CD14-positive monocyte (primary cell): ENCODE measurements at places on chromosomes 6 and 20. TPM values are rescaled to one million over a fixed set of nuclear protein-coding genes. Genes with fewer than 3 reads are reported as not detected.

Gene SAMD10
- polyA plus RNA-seq = 0.34 TPM

Gene ABCC10
- polyA plus RNA-seq = 32.8 and 33.4 TPM in 2 replicates

Gene CLDN20
- polyA plus RNA-seq = not detected

Gene DEFB119
- polyA plus RNA-seq = not detected in 2 replicates

Gene FBXO30
- polyA plus RNA-seq = 1.1 TPM

Gene FKBP1A
- 194 TPM for polyA plus RNA-seq

Gene CST2
- not detected for polyA plus RNA-seq

Gene C6orf52
- 0.52 TPM in 1 of 2 replicates, not detected in the other for polyA plus RNA-seq

Gene C6orf141
- polyA plus RNA-seq = not detected

Gene AVP
- not detected in 2 replicates for polyA plus RNA-seq

Gene GSTA2
- polyA plus RNA-seq = not detected

Gene MARCKS
- 14.4 TPM for polyA plus RNA-seq

Gene CCN5
- not detected in 2 replicates for polyA plus RNA-seq

- DNase-seq = no peak
Observed at GRCh38 chr6:52925919-52926792, 16.7 kb upstream of the GSTA3 start.

- no peak for DNase-seq
Observed at GRCh38 chr6:90967471-90967870, 380.6 kb upstream of the MAP3K7 start.

DNA sequence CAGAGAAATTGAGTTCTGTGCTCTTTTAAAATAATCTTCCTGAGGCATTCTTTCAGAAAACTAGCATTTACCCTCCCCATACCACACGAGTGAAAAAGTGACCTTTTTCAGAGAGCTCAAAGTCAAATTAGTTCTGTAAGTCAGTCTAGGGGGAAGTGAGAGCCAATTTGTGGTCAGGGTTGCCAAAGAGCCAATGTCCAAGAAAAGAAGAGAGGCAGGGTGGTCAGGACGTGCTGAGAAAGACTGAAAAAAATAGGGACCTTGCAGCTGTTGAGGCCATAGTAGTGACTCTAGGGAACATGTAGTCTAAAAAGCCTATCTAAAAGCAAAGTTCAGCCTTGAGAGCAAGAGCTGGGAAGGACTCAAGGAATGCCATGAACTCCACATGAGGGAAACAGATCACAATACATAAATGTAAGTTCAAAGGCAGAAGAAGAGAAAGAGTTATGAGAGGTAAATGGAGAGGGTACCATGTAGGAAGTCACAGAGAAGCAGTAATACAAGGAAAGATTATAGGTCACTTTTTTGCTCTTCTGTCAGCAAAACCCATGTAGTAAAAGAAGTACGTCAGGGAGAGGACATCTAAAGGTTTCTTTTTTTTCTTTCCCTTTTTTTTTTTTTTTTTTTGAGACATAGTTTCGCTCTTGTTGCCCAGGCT, 565.1 kb upstream of the FLRT3 start:
- DNase-seq = no peak

DNA sequence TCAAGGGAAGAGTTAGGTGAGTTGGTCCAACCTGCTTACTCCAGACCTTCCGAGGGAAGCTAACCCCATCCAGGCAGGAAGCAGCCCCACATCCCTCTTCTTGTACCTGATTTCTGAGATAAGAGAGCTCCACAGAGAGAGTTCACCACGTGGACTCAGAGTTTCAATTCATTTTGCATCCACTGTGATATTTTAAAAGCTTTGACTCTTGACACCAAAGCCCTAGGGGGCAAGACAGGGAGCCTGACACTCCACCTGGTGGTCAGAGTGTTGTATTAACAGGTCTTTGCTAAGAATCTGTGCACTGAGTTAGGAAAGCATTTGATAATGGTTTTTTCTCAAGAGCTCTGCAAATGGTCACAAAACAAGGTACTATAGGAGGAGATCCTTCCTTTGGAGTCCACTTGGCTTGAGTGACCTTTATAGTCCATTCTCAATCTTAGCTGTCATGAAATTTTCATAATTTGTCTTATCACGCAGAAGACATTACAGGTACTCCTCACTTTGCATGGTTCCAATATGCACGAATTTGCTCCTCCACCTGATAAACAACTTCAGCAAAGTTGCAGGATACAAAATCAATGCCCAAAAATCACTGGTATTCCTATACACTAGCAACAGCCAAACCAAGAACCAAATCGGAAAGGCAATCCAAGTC, 56.2 kb upstream of the RIPOR2 start:
- DNase-seq = peak; percentile 73

DNA sequence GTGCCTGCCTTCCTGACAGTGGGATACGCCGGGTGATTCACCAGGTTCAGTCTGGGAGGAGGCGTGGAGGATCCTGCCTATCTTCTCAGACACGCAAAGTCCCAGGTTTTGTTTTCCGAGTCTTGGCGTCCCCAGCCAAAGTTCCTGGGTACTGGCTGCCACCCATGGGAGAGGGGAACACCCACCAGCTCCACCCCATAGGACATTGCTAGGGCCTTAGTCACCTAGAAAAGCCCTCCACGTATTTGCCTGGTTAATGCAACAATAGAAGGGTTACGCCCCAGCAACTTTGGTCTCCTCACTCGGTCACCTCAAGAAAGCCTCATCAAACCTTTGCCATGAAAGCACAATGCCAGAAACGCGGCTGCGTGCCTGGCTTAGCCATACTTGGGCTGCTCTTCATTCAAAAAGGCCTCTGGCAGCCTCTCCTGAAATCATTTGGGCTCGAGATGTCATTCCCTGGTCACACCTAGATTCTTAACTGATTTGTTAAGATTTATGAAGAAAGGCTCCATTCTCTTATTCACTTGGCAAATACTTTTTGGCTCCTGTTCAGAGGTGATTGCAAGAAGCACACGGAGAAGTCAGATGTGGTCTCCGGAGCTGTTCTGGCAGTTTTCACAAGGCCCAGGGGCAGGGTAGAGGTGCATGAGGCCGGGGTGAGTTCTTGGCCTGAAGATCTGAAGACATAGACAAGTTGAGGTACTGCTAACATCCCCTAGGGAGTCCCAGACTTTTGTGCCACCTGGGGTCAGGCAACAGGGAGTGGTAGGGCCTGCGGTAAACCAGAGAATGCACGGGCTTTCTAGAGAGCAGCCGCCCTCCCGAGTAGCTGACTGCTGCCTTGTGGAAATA, 35.5 kb upstream of the ZNF133 start:
- DNase-seq = no peak

DNA sequence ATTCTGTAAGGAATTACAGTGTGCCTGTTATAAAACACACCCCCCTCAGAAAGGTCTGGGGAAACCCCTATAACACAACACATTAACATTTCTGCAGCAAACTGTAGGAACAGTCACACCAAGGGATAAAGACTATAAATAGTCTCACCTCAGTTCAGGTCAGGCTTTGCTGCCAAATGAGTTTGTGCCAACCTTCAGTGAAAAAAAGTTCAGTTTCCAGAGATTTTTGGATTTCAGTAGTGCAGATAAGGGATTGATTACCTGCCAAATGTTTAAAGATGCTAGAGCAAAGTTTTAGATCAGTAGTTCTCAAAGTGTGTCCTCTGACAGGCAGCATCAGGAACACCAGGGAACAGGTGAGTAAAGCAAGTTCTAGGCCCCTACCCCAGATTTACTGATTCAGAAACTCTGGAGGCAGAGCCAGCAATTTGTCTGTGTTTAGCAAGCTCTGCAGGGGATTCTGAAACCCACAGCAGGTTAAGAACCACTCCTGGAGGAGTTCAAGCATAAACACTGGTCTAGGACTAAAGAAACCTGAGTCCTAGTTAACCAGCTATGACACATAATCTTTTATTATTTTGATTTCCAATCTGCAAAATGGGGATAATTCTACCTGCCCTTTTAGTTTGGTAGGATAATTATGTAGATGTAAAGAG, 111.0 kb downstream of the RCAN2 start:
- no peak for DNase-seq

- no peak for DNase-seq
Observed at GRCh38 chr20:21432911-21433310, 35.6 kb upstream of the NKX2-4 start.

DNA sequence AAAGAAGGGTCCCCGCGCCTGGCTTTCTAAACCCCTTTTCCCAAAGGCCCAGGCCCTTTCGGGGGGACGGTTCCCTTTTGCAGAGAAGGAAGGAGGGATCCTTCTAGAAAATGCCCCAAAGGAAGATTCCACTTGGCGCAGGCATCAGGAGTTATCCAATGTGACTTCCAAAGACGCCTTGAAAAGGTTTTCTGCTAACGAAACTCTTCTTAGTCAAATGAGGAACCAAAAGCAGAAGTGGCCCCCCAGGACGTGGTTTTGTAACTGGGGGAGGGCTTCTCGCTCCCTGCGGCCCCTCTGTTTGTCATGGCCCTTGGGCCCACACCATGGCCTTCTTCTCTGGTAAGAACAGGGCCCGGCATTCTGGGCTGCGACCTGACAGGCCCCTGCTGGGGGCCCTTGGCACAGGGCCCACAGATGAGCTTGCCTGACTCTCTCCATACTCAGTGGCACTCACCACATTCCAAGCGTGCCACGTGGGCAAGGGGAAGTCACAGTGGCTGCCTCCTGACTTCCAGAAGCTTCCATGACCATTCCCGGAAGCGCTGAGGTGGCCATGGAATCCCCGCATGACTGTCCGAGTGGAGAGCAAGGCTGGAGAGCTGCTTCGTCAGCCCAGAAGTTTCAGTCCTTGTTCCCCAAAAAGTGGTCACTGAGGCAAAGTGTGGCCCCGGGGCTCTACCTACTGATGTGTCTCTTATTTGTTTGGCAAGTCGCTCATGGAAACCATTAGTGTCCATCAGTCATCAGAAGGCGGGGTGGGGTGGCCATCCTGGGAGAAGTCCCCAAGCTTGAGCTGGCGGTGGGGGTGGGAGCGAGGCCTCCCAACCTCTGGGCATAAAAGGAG, 834 bp upstream of the CTSZ start:
- DNase-seq = peak; percentile 93

- no peak for DNase-seq
Observed at GRCh38 chr6:154550779-154551178, 40.3 kb upstream of the CNKSR3 start.

- no peak for DNase-seq
Observed at GRCh38 chr6:331622-332521, 39.6 kb downstream of the DUSP22 start.

GRCh38 chr6:8432614-8433013, 2.7 kb downstream of the SLC35B3 start:
- DNase-seq = no peak

DNA sequence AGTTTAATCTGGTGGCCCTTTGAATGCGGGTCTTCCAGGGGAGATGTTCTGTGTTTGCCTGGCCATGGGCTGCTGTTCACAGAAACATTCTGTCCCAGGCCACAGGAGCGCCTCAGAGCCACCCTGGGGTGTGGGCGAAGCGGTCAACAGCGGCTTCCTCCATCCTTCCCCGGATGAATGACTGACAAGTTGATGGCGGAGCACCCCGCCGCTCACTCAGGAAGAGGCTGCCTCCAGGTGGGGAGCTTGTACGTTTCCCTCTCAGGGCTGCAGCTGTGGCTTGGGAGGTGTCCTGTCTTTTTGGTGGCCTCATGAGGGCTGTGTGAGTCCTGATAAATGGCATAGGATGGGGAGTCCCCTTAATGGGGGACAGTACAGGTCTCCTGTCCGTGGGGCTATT, 178.4 kb downstream of the NRN1 start:
- DNase-seq = no peak

GRCh38 chr6:42879372-42880239, at the start of gene RPL7L1:
Gene RPL7L1 (plus strand): TSS chr6:42879616. CDS start chr6:42879911, 295 bp downstream.
- DNase-seq = peak; percentile 87

- DNase-seq = peak; percentile 81
Observed at GRCh38 chr6:134235937-134236751, 81.8 kb downstream of the SGK1 start.

- DNase-seq = no peak
Observed at GRCh38 chr6:137323860-137324259, 104.7 kb upstream of the IFNGR1 start.

DNA sequence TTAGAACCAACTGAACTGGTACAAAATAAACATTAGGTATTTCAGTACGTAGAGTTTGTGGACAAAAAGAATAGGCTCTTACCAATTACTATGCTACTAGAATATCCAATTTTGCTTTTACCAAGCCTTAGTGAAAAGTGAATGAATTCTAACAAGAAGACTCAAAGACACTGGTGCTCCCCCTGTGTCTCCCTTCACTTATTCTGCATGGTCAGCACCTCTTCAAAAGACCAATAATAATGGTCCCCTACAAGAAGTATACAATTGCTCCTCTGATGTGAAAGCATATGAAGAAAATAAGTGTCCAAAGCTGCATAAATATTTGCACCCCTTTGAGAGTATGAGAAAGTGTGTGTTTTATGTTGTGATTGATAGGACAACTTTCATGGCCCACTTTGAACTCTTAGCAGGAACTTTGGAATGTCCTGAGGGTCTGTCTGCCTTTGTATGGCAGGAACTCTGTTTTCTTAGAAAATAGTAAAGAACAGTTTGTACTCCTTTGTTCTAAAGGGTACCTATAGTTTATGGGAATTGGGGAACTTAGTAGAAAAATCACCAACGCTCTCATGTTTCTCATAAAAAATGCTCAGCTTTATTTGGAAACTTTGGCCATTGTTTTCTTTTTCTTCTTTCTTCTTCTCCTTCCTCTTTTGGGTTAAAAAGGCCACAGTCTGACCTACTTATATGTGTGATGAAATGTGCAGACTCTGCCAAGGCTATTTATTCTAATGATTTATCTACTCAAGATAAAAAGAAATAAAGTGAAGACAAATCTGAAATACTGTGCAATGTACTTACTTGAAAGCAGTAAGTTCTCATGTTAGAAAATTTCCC, 352.4 kb downstream of the LAMA2 start:
- DNase-seq = no peak

GRCh38 chr6:153059757-153060156, 57.2 kb upstream of the MTRF1L start:
- DNase-seq = no peak

- no peak for DNase-seq
Observed at GRCh38 chr20:16283978-16284377, 289.3 kb downstream of the KIF16B start.

DNA sequence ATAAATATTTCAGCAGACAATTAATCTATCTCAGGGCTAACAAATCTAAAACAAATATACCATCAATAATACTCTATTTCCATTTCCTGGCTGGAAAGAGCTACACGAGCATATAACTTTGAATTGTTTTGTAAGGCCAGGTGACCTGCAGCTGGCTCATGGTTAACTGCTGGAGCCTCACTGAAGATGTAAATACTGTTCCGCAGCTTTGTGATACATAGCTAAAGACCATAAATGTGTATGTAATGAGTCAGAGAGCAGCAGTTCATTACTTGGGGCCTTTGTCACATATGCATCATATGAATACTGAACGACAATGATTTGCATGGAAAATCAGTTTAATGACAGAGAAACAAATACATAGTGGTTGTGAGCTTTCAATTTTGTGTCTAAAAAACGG, 109.4 kb upstream of the CCN2 start:
- no peak for DNase-seq

GRCh38 chr6:142698751-142699150, 246.2 kb downstream of the HIVEP2 start:
- no peak for DNase-seq

- DNase-seq = no peak
Observed at GRCh38 chr6:27139756-27140579, 107.5 kb upstream of the PRSS16 start.
